ENCODE measurements at places on chromosomes 16 and 17. TPM values are rescaled to one million over a fixed set of nuclear protein-coding genes. Genes with fewer than 3 reads are reported as not detected.
A peak's percentile ranks its signal among the peaks of the same experiment; 100 is the strongest.

DNA sequence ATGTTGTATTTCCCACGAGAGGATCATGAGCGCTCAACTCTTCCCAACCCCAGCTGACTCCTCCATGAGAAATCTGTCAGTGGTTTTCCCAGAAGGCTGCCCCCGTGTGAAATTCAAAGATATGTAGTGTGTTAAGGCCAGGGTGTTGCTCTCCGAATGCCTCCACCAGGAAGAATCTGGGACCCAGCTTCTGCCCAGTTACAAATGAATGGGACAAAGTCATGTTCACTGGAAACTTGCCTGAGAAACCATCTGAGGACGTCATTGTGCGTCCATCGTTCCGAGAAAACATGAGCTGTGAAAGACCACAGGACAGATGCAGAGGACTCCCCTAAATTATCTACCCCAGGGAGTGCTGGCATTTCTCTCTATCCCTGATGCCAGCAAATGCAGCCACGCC is 86.0 kb downstream of the AIPL1 start:
- DNase-seq: no peak

DNA sequence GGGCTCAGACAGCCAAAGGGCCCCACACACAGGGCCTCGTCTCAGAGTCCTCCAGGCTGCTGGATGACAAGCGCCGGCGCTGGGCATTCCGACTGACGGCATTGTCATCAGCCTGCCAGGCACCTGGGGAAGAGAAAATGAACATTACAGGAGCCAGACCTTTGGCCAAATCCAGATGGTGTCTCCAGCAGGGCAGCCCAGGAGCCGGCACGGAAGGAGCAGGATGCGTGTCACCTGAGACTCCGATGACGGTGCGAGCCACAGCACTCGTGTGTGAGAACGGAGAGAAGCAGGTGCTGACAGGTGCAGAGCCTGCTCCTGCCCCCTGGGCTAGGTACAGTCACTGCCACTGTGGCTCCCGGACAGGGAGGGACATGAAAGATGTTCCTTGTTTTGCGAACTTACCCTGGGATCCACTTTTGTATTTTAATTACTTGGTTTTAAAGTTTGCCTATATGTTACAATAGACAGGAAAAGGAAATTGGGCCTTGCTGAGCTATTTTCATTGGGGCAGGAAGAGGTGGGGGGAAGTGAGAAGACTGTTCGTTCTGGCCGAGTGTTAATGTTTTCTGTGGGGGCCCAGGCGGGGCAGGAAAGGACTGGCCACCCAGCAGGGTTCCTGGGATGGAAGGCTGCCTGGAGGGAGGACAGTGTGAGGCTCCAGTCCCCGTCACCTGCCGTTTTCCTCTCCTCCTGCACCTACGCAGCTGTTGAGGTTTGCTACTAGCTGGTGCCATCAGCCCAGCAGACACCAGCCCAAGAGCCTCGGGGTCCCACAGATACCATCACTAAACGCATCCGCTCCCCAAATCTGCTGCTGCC is 4.4 kb upstream of the FOXJ1 start:
- no peak for DNase-seq

DNA sequence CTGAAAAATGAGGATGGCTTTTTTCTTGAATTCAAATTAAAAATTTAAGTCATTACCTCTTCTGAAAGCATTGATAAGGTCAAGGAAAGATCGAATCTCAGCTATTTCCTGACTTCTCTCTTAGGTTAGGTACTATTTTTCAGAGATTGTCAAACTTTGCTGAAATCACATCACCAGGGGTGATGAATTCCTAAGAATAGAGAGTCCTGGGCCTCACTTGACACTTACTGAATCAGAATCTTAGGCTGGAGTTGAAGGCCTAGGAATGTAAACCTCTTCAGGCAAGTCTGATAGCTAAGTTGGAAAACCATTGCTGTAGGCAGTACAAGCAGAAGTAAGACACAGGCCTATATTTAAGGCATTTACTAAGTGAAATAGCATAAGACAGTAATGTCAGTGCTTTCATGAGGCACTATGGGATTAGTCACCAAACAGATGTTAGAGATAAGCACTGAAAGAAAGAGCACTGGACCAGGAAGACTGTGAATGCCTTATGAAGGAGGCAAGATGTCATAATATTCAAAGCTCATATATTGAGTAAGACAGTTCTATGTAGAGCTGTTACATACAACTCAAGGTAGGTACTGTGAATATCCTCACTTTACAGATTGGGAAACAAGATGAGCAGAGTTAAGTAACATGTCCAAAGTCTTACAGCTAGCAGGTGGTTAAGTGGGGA is 21.5 kb downstream of the DCAF7 start:
- DNase-seq: no peak

- no peak for DNase-seq
Observed at GRCh38 chr17:49873466-49873865, 25.6 kb upstream of the TAC4 start.

GRCh38 chr17:12620200-12620720 is 45.4 kb upstream of the MYOCD start:
- peak; percentile 63 for DNase-seq

GRCh38 chr16:85788819-85789218 is 10.5 kb downstream of the EMC8 start:
- DNase-seq: no peak

The KRT25 gene
- total RNA-seq: not detected

The SLC2A4 gene
- 1.3 TPM for total RNA-seq

The CMTM2 gene
- total RNA-seq: 5.4 TPM

The HID1 gene
- 1.7 TPM for total RNA-seq

The NME1 gene
- total RNA-seq: 271 TPM

Data from SJCRH30 (cell line).